ENCODE measurements at places on chromosomes 3 and 15. TPM values are rescaled to one million over a fixed set of nuclear protein-coding genes. Genes with fewer than 3 reads are reported as not detected.

The ADAMTS7 gene
- polyA plus RNA-seq, result 1.3 TPM

The GTF2E1 gene
- 3.2 TPM for polyA plus RNA-seq

The DPPA4 gene
- not detected for polyA plus RNA-seq

GRCh38 chr3:133661454-133662277, at the start of gene TOPBP1:
Gene TOPBP1 (minus strand): TSS chr3:133661941. CDS start chr3:133661127, 814 bp downstream.
- DNase-seq, result peak; percentile 73

DNA sequence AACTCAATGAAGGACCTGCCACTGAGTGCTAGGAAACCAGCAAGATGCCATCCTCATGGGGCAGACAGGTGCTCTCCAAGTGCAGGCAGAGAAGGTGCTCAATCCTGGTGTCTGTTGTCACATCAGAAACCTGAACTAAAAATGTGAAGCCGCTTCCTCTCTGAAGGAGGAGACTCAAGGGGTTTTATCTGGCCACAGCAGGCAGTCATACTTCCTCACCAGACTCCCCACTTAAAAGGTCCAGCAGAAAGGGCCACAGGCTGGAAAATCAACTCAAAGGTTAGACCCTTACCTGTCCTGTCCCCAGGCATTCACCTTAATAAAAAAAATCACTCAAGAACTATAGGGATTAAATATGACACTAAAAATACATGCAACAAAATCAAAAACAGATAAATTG, 4.8 kb downstream of the CCDC12 start:
- DNase-seq, result no peak

GRCh38 chr3:76724706-76725105, 315.2 kb upstream of the ROBO2 start:
- DNase-seq, result no peak

DNA sequence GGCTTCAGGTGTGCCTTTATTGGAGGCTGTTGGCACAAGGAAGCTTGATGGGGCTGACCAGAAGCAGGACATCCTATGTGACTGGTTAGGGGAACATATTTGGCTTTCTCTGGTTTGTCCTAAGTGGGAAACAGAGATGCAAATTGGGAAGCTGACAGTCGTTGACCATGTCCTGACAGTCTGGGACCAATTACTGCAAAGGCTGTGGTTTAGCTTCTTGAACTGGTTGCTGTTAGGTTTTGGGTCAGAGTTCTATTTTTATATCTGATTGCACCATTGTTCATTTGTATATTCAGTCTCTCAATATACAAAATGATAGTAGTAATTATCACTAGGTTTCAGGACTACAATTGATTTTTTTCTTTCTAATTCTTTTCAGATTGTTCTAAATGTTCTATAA, 36.8 kb downstream of the SNTN start:
- DNase-seq, result no peak
